Large intestine (tissue), 12 donors: ENCODE measurements at places on chromosomes 7 and 10. TPM values are rescaled to one million over a fixed set of nuclear protein-coding genes. Genes with fewer than 3 reads are reported as not detected.
A peak's percentile ranks its signal among the peaks of the same experiment; 100 is the strongest.

OR13A1 gene
- 0.06 TPM for polyA plus RNA-seq

NPC1L1 gene
- 63.9 TPM for polyA plus RNA-seq

FRAT1 gene
- polyA plus RNA-seq: 5.6 TPM

GATA3 gene
- 0.84 TPM for polyA plus RNA-seq

ENTPD1 gene
- 21.3 TPM for polyA plus RNA-seq

NCF1 gene
- polyA plus RNA-seq: 3.1 TPM

LRRC17 gene
- 30.2 TPM for polyA plus RNA-seq

FXYD4 gene
- not detected for polyA plus RNA-seq

DNA sequence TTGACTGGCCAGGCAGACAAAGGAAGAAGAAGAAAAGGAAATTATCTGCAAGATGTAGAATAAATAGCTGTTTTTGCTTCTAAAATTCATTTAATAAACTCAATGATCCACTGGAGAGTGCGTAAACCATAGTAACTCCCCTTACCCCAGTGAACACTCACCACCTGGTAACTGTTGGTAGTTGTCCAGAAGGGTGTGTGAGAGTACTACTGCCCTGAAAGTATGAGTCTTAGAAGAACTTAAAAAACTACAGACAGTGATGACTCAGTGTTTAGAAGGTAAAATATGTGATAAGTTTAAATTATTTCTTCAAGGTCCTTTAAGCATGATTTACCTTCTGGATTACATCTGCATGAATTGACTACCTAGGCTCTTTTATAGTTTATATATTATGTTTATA lies 53.0 kb upstream of the SEMA3A start:
- no peak overlapping the region for H3K27ac ChIP-seq
- no peak for DNase-seq
- no peaks in the 10 kb centered on the region for H3K4me1 ChIP-seq
- H3K27me3 ChIP-seq: no peaks in the 10 kb centered on the region

DNA sequence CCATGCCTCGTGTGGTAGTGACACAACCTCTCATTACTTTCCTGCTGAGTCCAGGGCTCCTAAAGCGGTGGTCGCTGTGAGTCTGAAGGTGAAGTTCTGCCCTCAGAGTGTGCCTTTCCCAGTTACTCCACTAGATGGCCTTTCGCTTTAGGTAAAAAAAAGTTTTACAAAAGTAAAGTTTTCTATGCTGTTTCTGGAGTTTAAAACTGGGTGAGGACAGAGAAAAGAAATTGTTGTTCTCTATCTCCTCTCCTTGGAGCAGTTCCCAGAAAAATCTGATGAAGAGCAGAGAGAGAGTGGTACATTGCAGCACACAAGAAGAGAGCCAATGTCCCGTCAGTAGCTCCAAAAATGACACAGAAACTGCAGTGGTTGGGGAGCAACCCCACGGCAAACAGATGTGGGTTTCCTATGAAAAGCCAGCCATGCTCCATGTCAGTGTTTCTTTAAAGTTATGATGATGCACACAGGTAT lies 257.1 kb downstream of the GLI3 start:
- no peaks in the 10 kb centered on the region for H3K27me3 ChIP-seq
- no peak overlapping the region for H3K4me3 ChIP-seq
- DNase-seq: peak; percentile 35
- peaks cover 6% of the 10 kb centered on the region for H3K36me3 ChIP-seq
- no peak overlapping the region for H3K27ac ChIP-seq
- no peaks in the 10 kb centered on the region for H3K4me1 ChIP-seq

DNA sequence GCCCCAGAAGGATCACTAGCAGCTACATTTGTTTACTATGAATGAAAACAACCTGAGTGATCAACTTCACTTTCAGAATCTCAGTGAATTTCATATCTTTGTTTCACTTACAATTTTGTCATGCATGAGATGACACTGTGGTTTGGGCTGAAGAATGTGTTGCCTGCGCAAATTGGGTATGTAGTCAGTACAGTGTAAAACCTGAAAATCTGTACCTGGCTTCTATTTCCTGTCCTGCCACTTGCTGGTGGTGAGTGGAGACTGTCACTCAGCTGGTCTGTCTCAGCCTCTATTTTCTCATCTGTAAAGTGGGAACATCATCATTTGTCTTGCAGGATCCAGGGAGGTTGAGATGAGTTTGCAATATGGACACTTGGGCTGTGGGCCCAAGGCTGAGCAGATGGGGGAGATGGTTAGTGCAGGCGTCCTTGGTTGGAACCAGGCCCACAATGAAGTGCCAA lies 118.0 kb downstream of the WDFY4 start:
- H3K36me3 ChIP-seq: no peaks in the 10 kb centered on the region
- no peak overlapping the region for H3K4me3 ChIP-seq
- H3K27ac ChIP-seq: no peak overlapping the region
- peaks cover 11% of the 10 kb centered on the region for H3K4me1 ChIP-seq

DNA sequence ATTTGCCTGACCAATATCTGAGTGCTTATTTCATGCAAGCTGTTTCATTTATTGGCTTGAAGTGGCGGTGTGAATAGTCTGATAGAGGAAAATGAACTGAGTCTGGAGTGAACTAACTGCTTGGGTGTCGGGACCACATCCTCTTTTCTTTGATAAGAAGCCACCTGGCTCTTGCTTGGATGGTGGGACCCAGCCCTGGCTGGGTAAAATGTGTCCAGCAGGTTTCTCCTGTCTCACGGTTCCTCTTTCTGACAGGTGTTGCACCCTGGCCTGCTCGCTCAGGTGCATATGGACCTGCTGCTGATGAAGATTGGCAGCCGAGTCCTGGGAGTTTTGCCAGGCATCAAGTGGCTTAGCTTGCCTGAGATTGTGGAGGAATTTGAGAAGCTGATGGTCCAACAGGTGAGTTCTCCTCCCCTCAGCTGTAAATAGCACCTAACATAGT lies 1.6 kb downstream of the ADCK2 start:
- peaks cover 8% of the 10 kb centered on the region for H3K36me3 ChIP-seq
- H3K27ac ChIP-seq: no peak overlapping the region
- H3K27me3 ChIP-seq: no peaks in the 10 kb centered on the region
- peak; percentile 14 for DNase-seq
- H3K4me3 ChIP-seq: no peak overlapping the region

DNA sequence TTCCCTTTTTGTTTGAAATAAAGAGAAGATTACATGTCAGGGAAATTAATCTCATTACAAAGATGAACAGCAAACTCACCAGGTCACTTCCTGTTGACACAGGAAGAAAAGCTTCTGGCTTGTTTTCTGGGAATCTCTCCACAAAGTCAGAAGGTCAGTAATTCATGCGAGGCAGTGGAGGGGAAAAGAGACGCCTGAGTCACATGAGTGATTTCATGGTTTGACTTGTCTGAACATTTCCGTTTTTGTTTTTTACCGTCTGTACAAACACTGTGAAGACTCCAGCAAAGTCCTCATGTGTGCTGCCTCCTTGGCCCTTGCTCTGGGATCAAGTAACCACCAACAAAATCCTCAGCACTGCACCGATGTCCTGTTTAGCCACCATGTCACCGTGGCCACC lies 2.5 kb upstream of the HABP2 start:
- H3K36me3 ChIP-seq: no peaks in the 10 kb centered on the region
- H3K4me3 ChIP-seq: no peak overlapping the region
- no peak overlapping the region for H3K27ac ChIP-seq

GRCh38 chr7:27162561-27163287 lies 2.6 kb downstream of the HOXA9 start:
- no peak overlapping the region for H3K27ac ChIP-seq
- H3K27me3 ChIP-seq: peaks cover 96% of the 10 kb centered on the region
- DNase-seq: no peak
- H3K4me3 ChIP-seq: peak overlapping the region; percentile 43
- peaks cover 9% of the 10 kb centered on the region for H3K4me1 ChIP-seq

- H3K27ac ChIP-seq: no peak overlapping the region
- H3K4me3 ChIP-seq: peak overlapping the region; percentile 43
- no peaks in the 10 kb centered on the region for H3K36me3 ChIP-seq
These were observed 781 bp upstream of the GRM8 start for GRCh38 chr7:127253281-127254162.

DNA sequence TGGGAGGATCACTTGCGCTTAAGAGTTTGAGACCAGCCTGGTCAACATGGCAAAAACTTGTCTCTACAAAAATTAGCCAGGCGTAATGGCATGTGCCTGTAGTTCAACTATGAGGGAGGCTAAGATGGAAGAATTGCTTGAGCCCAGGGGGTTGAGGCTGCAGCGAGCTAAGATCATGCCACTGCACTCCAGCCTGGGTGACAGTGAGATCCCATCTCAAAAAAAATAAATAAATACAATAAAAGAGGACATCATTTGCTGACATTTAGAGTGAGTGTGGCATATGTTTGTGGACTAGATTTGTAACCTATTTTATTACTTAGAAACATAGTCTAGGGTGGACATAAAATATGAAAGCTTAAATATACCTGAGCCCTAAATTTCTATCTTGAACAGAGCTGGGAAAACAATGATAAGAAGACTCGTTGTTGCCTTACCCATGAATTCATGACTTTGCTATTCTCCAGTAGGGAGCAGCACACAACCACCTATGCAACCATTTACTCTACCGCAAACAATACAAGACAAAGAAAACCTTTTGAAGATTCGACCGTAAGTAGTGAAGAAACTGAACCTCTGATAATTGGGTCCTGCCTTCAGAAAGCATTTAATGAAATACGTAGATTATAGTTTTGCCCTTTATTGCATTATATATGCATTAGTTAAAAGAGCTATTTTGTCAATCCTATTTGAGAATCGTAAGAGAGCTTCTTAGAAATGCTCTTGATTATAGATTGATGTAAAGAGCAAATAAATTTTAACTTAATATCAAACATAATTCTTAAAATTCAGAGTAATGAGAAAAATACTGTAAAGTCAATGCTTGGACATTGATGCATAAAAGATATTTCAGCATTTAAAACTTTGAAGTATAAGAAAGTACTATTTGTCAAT lies 83.5 kb downstream of the GNAT3 start:
- no peaks in the 10 kb centered on the region for H3K27me3 ChIP-seq
- DNase-seq: peak; percentile 53
- H3K4me3 ChIP-seq: no peak overlapping the region
- H3K27ac ChIP-seq: no peak overlapping the region
- no peaks in the 10 kb centered on the region for H3K4me1 ChIP-seq

DNA sequence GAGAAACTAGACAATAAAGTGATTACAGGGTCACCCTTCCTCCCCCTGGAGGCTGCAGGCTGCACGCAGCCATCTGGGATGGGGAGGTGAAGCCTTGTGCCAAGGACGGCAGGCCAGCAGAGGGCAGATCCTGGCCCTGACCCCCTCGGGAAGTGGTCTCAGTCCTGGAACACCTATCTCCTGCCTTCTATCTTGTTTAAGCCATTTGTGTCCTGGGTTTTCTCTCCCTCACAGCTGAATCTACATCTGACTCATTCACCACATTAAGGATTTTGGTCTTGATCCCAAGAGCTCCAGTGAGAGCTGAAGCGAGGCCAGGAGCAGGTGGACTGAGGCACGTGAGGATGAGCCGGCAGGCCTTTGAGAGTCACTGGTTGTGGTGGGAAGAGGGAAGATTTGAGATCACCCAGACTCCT lies 16.4 kb upstream of the PARP12 start:
- peak; percentile 30 for DNase-seq
- no peaks in the 10 kb centered on the region for H3K36me3 ChIP-seq
- no peak overlapping the region for H3K27ac ChIP-seq
- H3K4me3 ChIP-seq: no peak overlapping the region
- peaks cover 6% of the 10 kb centered on the region for H3K4me1 ChIP-seq

DNA sequence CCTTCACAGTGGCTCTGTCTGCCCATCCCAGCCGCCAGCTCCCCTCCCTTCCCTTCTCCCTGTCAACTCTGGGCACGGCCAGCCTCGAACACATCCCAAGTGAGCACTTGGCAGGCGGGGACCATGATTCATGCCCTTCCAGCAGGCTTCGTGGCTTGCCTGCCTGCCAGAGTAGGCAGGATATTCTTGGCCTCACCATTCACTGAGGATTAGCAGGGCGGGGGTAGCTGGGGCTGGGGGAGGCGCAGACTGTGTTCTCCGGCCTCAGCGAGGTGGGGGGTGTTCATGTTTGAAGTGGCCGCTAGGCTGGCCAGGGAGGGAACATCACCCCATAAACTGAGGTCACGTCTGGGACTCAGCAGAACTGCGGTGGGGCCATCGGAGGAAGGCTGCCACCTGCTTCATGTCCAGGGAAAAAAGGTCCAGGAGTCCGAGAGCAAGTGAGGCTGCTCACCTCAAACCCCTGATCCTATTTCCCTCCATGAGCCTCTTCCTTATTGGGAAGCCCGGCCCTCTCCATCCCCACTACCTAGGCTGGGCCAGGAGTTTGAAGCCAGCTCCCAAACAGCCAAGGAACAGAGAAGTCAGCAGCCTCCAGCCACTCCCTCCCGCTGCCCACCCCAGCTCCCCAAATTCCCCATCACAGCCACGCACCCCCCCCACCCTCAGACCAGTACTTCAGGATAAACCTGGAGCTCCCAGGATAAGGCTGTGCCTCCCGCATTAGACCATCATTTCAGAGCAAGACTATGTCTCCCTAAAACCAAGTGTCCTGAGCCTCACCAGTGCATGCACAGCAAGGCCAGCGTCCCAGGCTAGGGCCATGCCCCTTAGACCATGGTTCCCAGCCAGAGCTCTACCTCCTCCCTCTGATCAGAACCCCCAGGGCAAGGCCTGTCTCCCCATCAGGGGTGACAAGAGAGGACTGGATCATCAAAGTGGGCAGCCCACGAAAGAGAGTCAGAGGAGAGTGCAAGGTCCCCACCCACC lies 42.8 kb upstream of the RABGEF1 start:
- no peaks in the 10 kb centered on the region for H3K4me1 ChIP-seq
- no peak overlapping the region for H3K4me3 ChIP-seq

- H3K4me3 ChIP-seq: no peak overlapping the region
- no peaks in the 10 kb centered on the region for H3K36me3 ChIP-seq
- no peak overlapping the region for H3K27ac ChIP-seq
- H3K4me1 ChIP-seq: no peaks in the 10 kb centered on the region
- peaks cover 9% of the 10 kb centered on the region for H3K27me3 ChIP-seq
These were observed 115.8 kb upstream of the WDR11 start for GRCh38 chr10:120735315-120735714.

GRCh38 chr10:55627501-55628051 lies 733.5 kb downstream of the ZWINT start:
- peaks cover 4% of the 10 kb centered on the region for H3K4me1 ChIP-seq
- peaks cover 34% of the 10 kb centered on the region for H3K27me3 ChIP-seq
- peak overlapping the region; percentile 17 for H3K4me3 ChIP-seq
- no peak overlapping the region for H3K27ac ChIP-seq

DNA sequence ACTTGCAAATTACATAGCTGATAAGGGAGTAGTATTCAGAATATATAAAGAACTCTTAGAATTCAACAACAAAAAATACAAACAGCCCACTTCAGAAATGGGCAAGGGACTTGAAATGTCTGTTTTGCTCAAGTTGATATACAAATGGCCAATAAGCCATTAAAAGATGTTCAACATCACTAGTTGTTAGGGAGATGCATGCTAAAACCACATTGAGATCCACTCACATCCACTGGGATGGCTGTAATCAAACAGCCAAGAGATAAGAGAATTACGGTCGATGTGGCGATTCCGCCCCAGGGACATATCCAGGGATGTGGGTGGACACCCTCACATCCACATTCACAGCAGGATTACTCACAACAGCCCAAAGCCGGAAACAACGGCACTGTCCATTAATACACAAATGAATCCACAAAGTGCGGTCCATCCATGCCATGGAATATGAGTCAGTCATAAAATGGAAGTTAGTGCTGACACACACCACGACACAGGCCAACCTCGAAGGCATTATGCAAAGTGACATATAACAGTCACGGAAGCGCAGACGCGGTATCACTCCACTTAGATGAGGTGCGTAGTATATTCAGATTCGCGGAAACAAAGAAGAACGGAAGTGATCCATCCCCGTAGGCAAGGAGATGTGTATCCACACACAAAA lies 227.8 kb downstream of the DNAJB6 start:
- H3K36me3 ChIP-seq: no peaks in the 10 kb centered on the region
- no peak overlapping the region for H3K27ac ChIP-seq
- no peaks in the 10 kb centered on the region for H3K27me3 ChIP-seq

GRCh38 chr10:123972481-123973401 lies 81.1 kb upstream of the CPXM2 start:
- no peaks in the 10 kb centered on the region for H3K4me1 ChIP-seq
- no peak overlapping the region for H3K4me3 ChIP-seq
- no peak for DNase-seq
- H3K36me3 ChIP-seq: no peaks in the 10 kb centered on the region
- peaks cover 75% of the 10 kb centered on the region for H3K27me3 ChIP-seq
